ENCODE measurements at places on chromosomes 3 and 15.

DNA sequence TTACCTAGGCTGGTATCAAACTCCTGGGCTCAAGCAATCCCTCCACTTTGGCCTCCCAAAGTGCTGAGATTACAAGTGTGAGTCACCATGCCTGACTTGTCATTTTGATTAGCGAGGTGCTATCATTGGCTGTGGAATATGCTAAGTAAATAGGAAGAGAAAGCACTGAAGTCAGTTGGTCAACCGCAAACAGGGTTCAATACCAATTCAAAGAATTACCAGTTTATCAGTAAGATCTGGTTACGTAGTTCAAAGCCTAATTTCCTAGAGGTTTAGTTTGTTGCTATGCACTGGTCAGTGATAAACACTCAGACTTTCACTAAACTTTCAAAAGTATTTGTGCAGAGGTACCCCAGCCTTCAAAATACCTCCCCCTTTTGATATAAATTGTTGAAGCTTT is 29.5 kb downstream of the GLB1 start:
- DNase-seq = no peak

DNA sequence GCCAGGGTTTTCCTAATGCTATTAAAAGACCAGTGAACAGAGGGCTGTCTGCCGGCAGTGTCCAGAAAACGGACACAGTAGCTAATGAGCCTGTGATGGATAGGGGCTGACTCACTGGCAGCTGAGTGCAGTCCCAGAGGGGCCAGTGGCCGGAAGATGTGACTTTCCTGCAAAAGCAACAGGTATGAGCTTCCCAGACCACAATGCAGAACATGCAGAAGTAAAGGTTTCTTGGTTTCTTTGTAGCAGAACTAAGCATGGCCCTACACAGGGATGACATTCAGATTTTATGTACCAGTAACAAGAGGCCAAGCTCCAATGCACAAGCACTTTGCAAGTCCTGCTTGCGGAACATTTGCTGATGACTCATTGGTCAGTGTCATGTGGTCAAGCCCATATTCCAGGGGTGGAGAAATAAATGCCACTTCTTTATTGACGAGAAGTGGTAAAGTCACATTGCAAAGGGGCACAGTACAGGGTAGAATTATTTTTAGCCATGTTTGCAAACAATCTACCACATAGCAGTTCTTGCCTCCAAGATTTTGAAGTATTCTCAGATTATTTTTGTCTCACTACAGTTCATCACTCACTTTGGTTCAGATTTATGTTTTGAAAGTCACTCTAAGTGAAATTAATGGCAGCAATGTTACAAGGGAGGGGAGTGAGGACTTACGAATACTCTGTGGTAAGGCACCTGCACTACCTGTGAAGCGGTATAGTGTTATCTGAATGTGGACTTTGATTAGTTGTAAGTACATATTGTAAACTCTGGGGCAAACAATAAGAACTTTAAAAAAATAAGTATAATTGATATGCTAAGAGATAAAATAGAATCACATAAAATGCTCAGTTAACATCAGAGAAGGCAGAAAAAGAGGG is 263.3 kb downstream of the ABHD5 start:
- no peak for DNase-seq

DNA sequence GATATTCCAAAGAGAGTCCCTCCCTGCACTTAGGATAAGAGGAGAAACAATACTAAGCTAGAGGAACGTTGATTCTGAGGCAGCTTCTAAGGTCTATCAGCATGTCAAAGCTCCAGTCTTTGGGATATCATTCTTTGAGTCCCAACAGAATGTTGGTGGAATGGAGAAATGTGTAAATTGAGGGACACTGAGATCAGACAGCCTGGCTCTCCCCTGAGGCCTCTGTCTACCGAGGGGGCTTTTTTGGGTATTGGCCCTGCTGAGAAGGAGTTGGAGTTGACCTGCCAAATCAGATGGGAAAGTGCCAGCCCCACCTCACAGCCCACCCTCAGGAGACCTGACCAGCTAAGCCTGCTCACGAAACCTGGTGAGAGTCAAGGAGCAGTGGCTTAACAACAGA is 27.6 kb upstream of the LRTM1 start:
- DNase-seq = no peak

DNA sequence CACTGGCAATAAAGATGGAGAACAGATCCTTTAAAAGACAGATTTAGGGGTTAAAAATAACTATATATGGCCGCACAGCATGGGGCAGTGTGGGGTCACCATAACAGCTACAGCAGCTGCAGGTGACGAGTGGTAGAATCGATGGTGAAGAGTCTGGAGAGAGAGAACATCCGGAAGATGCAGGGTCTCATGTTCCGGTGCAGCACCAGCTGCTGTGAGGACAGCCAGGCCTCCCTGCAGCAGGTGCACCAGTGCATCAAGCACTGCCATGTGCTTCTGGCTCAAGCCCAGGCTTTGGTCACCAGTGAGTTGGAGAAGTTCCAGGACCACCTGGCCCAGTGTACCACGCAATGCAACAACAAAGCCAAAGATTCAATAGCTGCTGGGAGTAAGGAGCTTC is 93.7 kb upstream of the IMPG2 start:
- no peak for DNase-seq

DNA sequence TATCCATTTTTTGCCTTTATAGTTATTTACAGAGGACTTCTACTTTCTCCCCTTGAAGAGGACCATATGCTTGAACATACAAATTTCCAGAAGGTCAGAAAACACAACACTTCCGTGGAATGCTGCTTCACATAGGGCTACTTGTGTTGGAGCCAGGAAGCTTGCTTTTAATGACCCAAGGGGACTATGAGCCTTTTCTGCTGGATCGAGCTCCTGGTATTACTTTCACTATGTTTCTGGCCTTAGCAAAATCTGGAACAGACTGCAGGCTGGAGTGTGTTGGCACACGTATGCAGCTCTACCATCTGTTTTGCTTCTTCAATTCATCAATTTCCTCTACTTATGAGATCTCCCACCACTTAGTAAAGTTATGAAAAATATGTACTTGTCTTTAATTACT is 69.3 kb upstream of the CBLB start:
- no peak for DNase-seq

DNA sequence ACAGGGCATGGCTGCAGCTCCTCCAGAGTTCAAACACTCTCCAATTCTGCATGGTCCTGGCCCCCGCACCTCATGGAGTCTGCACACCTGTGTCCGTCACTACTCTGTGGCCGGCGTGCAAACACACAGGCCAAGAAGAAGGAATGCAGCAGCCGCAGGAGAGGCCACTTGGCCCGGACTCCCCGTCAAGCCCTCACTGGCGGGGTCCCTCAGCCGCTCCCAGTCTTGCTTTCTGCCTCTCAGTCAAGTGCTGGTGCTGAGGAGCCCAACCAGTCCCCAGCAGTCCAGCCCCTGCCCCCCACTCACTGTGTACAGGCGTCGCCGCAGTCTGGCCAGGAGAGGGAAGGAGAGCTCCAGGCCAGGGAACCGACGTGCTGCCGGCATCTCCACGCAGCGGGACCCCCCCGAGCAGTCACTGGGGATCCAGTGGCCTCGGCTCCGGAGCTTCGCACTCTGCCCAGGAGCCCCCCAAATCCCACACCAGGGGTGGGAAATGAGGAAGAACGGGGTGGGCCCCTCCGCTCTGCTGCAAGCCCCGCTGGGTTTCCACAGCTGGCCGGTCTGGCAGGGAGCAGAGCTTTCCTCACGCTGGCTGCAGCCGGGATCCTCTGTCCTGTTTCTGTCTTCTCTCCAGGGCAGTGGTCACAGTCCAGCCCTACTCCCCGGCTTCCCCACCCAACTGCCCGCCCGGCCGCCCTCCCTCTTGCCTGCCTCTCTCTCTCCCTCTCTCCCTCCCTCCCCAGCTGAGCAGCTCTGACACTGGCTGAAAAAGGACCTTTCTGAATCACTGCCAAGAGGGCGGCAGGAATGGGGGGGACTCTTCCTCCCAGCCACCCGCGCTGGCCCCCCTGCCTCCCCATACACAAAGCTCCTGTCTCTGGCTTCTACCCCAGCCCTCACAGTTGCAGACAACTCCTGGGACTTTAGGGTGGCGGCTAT is 16.0 kb downstream of the TNK2 start:
- DNase-seq = no peak

DNA sequence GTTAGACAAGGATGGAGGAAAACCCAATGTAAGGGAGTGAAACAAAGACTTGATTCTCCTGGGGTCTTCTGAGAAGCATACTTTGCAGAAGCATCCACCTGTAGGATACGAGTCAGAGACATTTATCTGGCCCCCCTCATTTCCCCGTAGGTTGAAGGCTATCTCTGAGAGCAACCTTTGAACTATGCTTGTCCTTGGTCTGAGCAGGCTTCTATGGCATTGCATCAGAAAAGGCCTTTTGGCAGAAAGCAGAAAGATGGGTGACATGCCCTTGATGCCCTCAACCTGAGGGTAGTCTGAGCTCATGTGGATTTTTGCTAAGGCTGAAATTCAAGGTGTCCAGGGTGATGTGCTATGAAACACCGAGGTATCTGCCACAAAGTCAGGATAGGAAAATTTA is 131.6 kb upstream of the SGO1 start:
- DNase-seq = no peak

All from activated CD4-positive, alpha-beta T cell treated with anti-CD3 and anti-CD28 coated beads for 1 hour (primary cell).